Occipital lobe (tissue), 3 donors: ENCODE measurements at places on chromosomes 1 and 21. TPM values are rescaled to one million over a fixed set of nuclear protein-coding genes. Genes with fewer than 3 reads are reported as not detected.

DNA sequence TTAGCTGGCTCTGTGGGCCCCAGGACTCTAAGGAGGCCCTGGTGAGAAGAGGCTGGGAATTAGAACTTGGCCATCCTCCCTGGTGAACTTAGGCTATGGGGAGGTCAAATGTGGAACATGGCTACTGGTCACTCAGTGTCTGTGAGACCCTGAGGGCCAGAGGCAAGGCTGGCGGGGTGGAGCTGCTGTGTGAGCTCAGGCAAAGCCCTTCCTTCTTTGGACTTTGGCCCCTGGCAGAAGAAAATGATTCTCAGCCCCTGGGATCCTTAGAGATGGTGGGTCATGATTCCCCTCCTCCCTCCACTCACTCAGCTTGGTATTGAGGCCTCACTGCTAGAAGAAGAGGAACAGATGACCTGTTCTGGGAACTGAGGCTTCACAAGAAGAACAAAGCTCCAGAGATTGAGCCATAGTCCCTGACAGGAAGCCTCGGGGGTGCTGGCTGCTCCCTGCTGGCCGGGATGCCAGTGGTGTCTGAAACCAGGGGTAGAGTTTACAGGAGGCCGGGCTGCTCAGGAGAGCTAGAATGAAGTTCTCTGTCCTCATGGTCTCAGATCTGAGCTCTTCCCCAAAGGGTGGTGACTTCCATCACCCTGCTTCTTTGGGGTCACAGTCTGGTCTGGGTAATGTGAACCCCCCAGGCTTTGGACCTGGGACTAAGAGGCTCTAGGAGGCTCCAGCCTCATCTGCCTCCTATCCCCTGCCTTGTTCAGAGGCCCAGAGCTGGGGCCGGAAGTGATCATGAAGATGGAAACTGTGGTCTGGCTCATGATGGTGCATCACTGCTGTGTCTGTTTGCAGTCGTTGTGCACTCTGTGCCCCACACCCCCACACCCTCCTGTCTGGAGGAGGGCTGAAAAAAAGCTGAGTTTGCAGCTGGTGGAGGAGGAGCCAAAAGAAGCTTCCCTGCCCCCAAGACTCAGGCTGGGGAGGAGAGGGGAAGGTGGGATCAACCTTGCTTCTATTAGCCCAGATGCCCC, 905 bp downstream of the BTBD19 start:
- no peak for DNase-seq

DNA sequence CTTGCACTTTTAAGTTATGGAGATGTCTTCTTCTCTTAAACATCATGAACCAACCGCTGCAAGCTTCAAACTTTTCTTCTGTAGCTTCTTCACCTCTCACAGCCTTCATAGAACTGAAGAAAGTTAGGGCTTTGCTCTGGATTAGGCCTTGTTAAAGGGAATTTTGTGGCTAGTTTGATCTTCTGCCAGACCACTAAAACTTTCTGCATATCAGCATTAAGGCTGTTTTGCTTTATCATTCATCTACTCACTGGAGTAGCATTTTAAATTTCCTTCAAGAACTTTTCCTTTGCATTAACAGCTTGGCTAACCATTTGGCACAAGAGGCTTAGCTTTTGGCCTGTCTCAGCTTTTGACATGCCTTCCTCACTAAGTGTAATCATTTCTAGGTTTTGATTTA, 43.0 kb upstream of the RGL1 start:
- DNase-seq, result no peak

OLIG2 gene
- total RNA-seq, result 23.9 TPM

DNA sequence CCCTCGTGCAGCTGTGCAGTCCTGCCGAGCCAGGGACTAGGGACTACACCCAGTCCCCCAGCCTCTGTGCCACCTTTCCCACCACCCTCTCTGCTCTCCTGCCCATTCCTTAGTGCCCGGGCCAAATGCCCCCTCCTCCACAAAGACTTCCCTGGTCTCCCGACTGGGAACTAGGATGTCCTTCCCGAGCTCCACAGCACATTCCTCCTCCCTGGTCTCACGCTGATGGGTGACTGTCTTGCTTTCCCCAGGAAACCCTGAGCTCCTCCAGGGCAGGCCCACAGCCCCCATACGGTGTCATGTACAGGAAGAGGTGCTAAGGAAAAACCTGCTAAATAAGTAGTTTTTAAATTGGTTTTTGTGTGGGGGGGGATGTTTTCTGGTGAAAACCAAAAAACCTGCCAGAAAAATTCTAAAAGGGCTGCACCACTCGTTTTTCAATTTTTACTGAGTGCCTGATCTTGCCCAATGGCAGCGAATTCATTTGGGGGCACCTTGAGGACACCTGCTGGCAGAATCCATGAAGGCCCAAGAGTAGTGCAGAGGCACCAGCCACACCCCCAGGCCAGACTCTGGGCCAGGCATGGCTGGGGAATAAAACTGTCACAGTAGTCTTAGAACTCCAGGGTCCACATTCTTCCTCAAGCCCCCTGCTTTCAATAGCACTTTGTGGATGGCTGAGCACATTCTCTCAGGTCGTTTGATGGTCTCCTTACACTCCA, 50.4 kb downstream of the GLIS1 start:
- DNase-seq, result no peak

- no peak for DNase-seq
Observed at GRCh38 chr21:41148798-41149197, 19.2 kb upstream of the BACE2 start.

GRCh38 chr1:65167586-65168242, 19.7 kb downstream of the AK4 start:
- no peak for DNase-seq

RHBG gene
- not detected for total RNA-seq

SPRR5 gene
- total RNA-seq, result not detected

DNA sequence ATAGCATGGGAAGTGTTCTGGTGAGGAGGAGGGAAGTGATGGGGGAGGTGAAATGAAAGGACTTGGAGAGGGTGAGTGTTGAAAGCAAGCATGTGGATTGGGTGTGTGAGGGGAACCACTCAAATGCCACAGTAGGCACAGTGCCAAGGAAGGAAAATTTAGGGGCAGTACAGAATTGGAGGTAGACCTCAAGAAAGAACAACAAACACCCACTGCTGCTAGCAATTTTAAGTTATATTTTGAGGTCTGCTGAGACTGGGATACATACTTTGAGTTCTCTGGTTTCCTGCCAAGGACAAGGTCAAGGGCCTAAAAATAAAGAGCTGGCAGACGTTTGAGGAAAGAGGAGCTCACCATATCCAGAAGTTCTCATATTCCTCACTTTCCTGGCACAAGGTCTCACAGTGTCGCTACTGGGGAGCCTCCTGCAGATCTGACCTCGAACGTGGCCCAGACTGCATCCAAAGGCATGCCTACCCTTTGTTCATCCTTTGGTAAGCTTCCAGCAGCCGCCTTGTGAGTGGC, 104.0 kb downstream of the BRINP2 start:
- no peak for DNase-seq

GRCh38 chr1:24693827-24694379, 50.8 kb downstream of the SRRM1 start:
- DNase-seq, result no peak

TP73 gene
- total RNA-seq, result 0.16 TPM

- no peak for DNase-seq
Observed at GRCh38 chr1:218408942-218409341, 63.8 kb downstream of the TGFB2 start.

GRCh38 chr1:79375352-79375751, 368.8 kb upstream of the ADGRL4 start:
- no peak for DNase-seq

DNA sequence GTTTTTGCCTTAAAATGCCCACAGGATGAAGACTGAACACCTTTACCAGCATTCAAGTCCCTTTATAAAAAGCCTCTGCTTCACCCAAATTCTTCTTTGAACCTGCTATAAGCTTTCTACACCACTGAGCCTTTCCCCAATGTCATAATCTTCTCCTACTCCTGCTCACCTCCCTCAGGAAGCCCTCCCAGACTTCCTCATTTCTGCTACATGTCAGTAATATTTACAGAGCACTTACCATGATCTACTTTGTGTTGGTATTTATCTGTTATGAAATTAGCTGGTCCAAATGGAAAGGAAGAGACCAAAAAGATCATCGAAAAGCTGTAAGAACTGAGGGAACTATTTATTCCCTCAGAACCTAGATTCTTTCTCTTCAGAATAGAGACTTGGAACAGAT, 8.5 kb downstream of the OVGP1 start:
- DNase-seq, result no peak

LRRC3 gene
- total RNA-seq, result 4.8 TPM

- DNase-seq, result no peak
Observed at GRCh38 chr1:1997576-1997975, 6.0 kb downstream of the CFAP74 start.

- no peak for DNase-seq
Observed at GRCh38 chr1:55316502-55316901, 101.3 kb upstream of the USP24 start.

TNFRSF4 gene
- total RNA-seq, result not detected

- no peak for DNase-seq
Observed at GRCh38 chr1:223228201-223228600, 85.2 kb upstream of the TLR5 start.

DNA sequence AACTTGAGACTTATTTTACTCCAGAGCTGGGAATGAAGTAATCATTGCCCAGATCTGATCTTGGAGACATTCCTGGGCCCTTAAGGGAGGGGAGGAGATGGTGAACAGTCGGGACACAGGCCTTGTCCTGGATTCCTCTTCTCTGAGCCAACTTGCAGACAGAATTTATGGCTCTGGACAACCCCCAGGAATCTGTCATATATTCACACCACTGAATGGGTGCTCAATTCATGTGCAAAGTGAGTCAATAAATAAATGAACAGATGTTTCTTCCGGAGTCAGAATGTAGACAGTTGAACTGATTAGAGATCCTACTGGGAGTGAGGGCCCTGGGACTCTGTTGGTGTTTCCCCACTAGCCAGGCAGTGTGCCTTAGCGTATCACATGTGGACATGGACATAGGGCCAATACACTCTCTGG, 2.6 kb downstream of the TUFT1 start:
- no peak for DNase-seq

TNNI3K gene
- total RNA-seq, result 23.4 TPM

DNA sequence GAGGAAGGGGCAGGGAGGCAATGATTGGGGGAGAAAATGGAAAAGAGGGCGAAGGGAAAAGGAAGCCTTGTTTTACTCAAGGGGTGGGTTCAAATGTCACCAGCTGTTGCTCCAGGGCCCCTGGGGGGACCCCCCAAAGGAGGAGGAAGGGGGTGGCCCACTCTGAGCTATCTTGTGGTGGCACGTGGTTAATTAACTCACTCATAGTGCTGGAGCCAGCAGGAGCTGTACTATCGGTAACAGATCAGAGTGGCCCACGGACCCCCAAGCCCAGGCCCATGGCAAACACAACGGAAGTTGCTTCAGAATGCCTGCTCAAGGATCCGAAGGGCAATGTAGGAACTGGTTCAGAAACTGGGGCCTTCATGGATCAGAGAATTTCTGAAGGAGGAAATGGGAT, 7.2 kb downstream of the TFF2 start:
- DNase-seq, result no peak

PLA2G2D gene
- total RNA-seq, result not detected

BLACAT1 gene
- 0.94 TPM for total RNA-seq

SH2D1B gene
- total RNA-seq, result not detected

DMBX1 gene
- not detected for total RNA-seq
